ENCODE measurements at places on chromosomes 12 and 14. TPM values are rescaled to one million over a fixed set of nuclear protein-coding genes. Genes with fewer than 3 reads are reported as not detected.
A peak's percentile ranks its signal among the peaks of the same experiment; 100 is the strongest.

DNA sequence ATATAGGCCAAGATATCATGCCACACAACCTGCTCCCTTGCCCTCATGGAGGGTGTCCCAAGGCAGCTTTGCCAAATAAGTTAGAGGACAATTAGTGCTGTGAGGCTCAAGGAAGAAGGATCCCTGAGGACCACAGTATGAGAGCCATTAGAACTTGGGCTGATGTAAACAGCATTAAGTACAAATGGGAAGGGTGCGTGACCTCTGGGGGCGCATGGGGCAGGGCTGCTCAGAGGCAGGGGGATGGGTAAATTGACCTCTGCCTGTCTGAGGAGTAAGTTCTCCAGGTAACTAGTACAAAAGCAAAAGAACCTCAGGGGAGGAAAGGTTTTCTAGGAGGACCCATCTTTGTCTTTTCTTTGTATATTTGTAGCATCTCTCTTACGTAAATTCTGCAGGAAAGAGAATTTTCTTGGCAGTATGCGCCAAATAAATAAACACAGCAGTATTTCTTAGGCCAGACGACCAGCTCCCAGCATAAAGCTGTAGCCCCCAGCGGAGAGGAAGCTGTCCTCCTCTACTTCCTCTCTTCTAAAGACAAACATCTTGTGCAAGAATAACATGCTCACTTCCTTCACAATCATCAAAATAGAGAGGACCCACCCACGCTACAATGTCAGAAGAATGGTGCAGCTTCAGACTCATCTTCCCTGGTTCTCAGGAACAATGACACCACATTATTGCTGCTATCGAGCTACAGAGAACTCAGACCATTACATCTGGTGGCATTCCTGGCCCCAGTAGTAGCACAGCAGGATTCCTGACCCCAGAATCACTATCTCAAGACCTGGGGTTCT lies 16.4 kb upstream of the VWF start:
- no peaks in the 10 kb centered on the region for H3K27me3 ChIP-seq
- no peak for DNase-seq
- H3K36me3 ChIP-seq, result no peaks in the 10 kb centered on the region
- no peaks in the 10 kb centered on the region for H3K4me1 ChIP-seq

- H3K4me1 ChIP-seq, result no peaks in the 10 kb centered on the region
- H3K36me3 ChIP-seq, result no peaks in the 10 kb centered on the region
- no peak overlapping the region for H3K4me3 ChIP-seq
- H3K27me3 ChIP-seq, result no peaks in the 10 kb centered on the region
These were observed 72.5 kb upstream of the MYF6 start for GRCh38 chr12:80634903-80635302.

- peaks cover 3% of the 10 kb centered on the region for H3K4me1 ChIP-seq
- H3K27me3 ChIP-seq, result no peaks in the 10 kb centered on the region
- peaks cover 14% of the 10 kb centered on the region for H3K36me3 ChIP-seq
- no peak overlapping the region for H3K4me3 ChIP-seq
- no peak overlapping the region for H3K27ac ChIP-seq
These were observed 72.9 kb downstream of the TESC start for GRCh38 chr12:117026343-117026742.

DNA sequence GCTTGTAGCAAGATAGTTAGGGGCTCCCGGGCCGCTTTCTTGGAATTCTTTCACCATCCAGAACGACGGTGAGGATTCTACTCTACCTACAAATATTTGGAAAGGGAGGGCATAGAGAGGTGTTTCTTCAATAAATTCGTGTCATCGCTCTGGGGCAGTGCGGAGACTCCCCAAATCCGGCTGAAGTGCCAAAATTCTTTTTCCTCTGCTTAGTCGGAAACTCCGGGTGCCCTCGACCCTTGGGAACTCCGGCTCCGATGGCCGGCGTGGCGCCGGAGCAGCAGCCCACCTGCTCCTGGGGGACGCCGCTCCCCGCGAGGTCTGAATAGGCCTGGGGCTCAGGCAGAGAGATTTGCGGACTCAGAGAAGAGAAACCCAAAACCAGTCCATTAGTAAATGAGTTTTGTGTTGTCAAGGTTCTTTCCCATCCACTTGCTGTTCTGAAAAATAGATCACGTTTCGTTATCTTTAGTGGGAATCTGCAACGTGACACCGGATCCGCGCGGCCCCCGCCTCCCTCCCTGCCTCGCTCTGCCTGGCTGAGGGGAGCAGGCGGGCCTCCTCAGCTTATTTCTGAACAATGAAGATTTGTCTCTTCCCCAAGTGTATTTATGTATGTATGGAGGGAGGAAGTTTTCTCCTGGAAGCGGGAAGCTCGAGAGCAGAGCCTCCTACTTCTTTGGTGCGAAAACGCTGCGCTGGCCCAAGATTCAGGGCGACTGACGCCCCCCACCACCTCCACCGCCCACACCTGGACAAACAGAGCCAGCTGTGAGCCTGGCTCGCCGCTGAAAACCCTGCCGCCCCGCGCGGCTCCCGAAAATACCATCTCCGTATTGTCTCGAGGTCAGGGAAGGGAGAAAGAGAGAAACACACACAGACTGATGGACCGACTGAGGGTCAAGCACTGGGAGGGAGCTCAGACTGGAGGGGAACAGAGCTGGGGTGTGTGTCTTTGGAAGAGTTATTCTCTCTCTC lies 3.7 kb upstream of the SIX1 start:
- peaks cover 97% of the 10 kb centered on the region for H3K27me3 ChIP-seq
- peaks cover 51% of the 10 kb centered on the region for H3K4me1 ChIP-seq
- H3K27ac ChIP-seq, result no peak overlapping the region
- DNase-seq, result no peak
- peak overlapping the region; percentile 42 for H3K4me3 ChIP-seq
- H3K36me3 ChIP-seq, result no peaks in the 10 kb centered on the region

GRCh38 chr12:1588575-1588947 lies 5.8 kb downstream of the FBXL14 start:
- H3K27me3 ChIP-seq, result peaks cover 11% of the 10 kb centered on the region
- no peak for DNase-seq
- no peaks in the 10 kb centered on the region for H3K36me3 ChIP-seq
- peaks cover 53% of the 10 kb centered on the region for H3K4me1 ChIP-seq
- peak overlapping the region; percentile 61 for H3K27ac ChIP-seq
- no peak overlapping the region for H3K4me3 ChIP-seq

DNA sequence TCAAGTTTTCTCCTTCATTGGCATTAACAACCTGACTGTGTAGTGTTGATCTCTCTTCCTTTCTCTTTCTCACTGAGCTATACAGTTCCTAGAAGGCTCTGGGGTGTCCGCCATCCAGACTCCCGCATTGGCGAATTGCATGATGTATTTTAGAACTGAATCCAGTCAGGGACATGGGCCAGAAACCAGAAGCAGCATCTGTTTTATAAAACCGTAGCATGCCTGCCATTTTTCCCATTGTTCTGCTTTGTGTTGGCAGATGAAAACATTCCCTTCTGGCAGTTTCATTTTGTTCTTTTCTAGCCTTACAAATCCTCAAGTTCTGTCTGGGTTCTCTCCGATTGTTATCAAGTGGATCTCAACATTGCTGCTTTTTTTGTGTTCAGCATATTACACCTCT lies 268.3 kb upstream of the SEL1L start:
- H3K27me3 ChIP-seq, result no peaks in the 10 kb centered on the region
- H3K4me1 ChIP-seq, result peaks cover 26% of the 10 kb centered on the region
- no peaks in the 10 kb centered on the region for H3K36me3 ChIP-seq
- H3K4me3 ChIP-seq, result no peak overlapping the region
- DNase-seq, result no peak

- H3K27ac ChIP-seq, result no peak overlapping the region
- no peaks in the 10 kb centered on the region for H3K27me3 ChIP-seq
- H3K36me3 ChIP-seq, result no peaks in the 10 kb centered on the region
- no peak for DNase-seq
- peaks cover 36% of the 10 kb centered on the region for H3K4me1 ChIP-seq
These were observed 167.5 kb downstream of the BTG1 start for GRCh38 chr12:91978143-91978542.

GRCh38 chr14:35879654-35880249 lies 53.6 kb downstream of the BRMS1L start:
- no peak for DNase-seq
- H3K36me3 ChIP-seq, result peaks cover 3% of the 10 kb centered on the region
- H3K4me1 ChIP-seq, result peaks cover 9% of the 10 kb centered on the region
- H3K4me3 ChIP-seq, result no peak overlapping the region

- H3K4me3 ChIP-seq, result no peak overlapping the region
- no peak for DNase-seq
- peaks cover 5% of the 10 kb centered on the region for H3K36me3 ChIP-seq
- no peak overlapping the region for H3K27ac ChIP-seq
- H3K4me1 ChIP-seq, result no peaks in the 10 kb centered on the region
- H3K27me3 ChIP-seq, result no peaks in the 10 kb centered on the region
These were observed 65.2 kb upstream of the CNOT2 start for GRCh38 chr12:70178038-70178437.

DNA sequence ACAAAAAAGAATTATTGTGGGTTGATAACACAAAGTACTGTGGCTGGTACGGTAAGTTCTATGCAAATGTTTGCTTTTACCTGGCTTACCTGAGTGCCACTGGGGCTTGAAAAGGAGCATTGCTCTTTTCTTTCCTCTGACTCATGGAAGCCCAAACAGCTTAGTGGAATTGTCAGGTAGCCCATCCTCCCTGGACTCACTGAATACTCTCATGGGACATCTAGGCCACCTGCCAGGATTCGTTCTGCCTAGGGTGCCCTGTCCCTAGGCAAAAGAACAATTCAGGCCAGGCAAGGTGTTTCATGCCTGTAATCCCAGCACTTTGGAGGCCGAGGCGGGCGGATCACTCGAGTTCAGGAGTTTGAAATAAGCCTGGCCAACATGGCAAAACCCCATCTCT lies 22.5 kb upstream of the YAF2 start:
- no peaks in the 10 kb centered on the region for H3K36me3 ChIP-seq
- DNase-seq, result no peak
- H3K4me1 ChIP-seq, result peaks cover 15% of the 10 kb centered on the region

DNA sequence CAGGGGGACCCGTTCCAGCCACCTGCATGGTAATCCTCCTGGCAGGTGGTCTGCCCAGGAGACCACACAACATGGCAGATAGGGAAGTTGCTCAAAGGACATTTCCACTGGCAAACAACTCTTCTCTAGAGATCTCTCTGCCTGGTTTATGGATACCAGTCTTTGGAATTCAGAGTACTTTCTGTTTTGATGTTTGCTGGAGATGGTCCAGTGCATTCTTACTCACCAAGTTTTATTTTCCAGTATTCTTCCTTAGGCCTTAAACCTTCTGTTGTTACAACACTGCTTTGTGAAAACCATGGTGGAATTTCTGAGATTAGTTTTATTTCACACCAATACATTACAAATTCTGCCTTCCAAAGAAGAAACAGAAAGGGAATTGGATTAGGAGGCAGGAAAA lies 428.3 kb downstream of the FUT8 start:
- no peak overlapping the region for H3K4me3 ChIP-seq
- H3K4me1 ChIP-seq, result no peaks in the 10 kb centered on the region
- H3K27me3 ChIP-seq, result peaks cover 28% of the 10 kb centered on the region
- no peak overlapping the region for H3K27ac ChIP-seq
- H3K36me3 ChIP-seq, result no peaks in the 10 kb centered on the region
- no peak for DNase-seq

DNA sequence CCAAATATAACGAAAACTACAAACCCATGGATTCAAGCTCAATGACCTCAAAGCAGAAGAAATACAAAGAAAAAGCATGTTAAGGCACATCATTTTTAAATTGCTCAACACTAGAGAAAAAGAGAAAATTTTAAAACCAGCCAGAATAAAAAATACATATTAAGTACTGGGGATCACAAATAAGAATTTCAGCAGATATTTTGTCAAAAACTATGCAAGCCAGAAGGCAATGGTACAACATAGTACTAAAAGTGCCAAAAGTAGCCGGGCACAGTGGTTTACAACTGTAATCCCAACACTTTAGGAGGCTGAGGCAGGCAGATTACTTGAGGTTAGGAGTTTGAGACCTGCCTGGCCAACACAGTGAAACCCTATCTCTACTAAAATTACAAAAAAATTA lies 10.2 kb downstream of the SGPP1 start:
- DNase-seq, result no peak
- peaks cover 43% of the 10 kb centered on the region for H3K36me3 ChIP-seq
- no peaks in the 10 kb centered on the region for H3K4me1 ChIP-seq
- no peaks in the 10 kb centered on the region for H3K27me3 ChIP-seq
- peak overlapping the region; percentile 30 for H3K27ac ChIP-seq
- H3K4me3 ChIP-seq, result no peak overlapping the region

- peak overlapping the region; percentile 97 for H3K27ac ChIP-seq
- no peak for DNase-seq
- H3K36me3 ChIP-seq, result peaks cover 13% of the 10 kb centered on the region
These were observed 5.2 kb downstream of the IRF2BPL start for GRCh38 chr14:77023001-77023996.

- no peaks in the 10 kb centered on the region for H3K27me3 ChIP-seq
- no peaks in the 10 kb centered on the region for H3K4me1 ChIP-seq
- H3K36me3 ChIP-seq, result no peaks in the 10 kb centered on the region
- no peak for DNase-seq
- no peak overlapping the region for H3K27ac ChIP-seq
These were observed 123.9 kb downstream of the ADAMTS20 start for GRCh38 chr12:43428088-43428600.

DNA sequence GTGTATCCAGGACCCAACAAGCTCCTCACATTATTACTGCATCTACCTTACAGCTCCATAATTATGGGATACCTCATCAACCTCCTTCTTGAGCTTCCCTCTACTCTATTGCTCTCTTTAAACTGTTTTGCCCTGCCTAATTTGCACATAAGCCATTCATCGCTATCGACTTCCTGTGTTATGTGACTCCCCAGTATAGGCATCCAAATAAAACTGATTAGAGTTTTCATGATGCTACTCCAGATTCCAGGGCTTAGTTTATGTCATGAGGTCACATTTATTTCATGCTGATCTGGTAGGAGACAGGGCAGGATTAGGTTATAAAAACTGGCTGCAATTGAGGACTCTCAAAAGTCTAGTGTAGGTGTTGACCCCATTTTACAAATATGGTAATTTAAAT lies 569.9 kb upstream of the MGAT4C start:
- H3K27ac ChIP-seq, result no peak overlapping the region
- peaks cover 3% of the 10 kb centered on the region for H3K4me1 ChIP-seq
- DNase-seq, result no peak
- H3K27me3 ChIP-seq, result no peaks in the 10 kb centered on the region
- no peak overlapping the region for H3K4me3 ChIP-seq
- no peaks in the 10 kb centered on the region for H3K36me3 ChIP-seq

GRCh38 chr12:46486588-46486987 lies 114.0 kb upstream of the SLC38A2 start:
- H3K27me3 ChIP-seq, result no peaks in the 10 kb centered on the region
- H3K27ac ChIP-seq, result no peak overlapping the region
- no peak overlapping the region for H3K4me3 ChIP-seq
- H3K36me3 ChIP-seq, result no peaks in the 10 kb centered on the region

DNA sequence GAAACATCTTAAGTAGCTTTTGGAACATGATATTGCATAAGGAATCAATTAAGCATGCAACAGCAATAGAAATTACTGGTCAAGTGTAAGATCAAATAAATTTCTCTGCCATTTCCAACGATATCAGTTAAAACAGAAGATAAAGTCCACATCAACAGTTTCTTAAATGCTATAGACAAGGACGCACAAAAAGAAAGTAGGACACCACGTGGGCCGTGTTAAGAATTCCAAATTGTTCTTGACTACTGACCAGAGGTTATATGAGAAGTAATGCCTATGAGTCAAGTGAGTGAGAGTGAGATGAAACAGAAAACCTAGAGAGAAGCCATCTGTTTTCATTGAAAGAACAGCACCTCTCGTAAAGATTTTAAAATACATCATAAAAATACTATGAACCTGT lies 318.2 kb downstream of the TMEM117 start:
- H3K4me1 ChIP-seq, result peaks cover 15% of the 10 kb centered on the region
- no peak overlapping the region for H3K27ac ChIP-seq
- no peaks in the 10 kb centered on the region for H3K36me3 ChIP-seq
- DNase-seq, result no peak
- no peaks in the 10 kb centered on the region for H3K27me3 ChIP-seq

The KLRF2 gene
- not detected for total RNA-seq

The POTEG gene
- total RNA-seq, result not detected

The HOXC6 gene
- total RNA-seq, result 17.4 TPM

The KRT83 gene
- not detected for total RNA-seq

The KCNJ8 gene
- total RNA-seq, result 3.6 TPM

The TPPP2 gene
- 0.47 TPM for total RNA-seq

The KRT82 gene
- not detected for total RNA-seq

The DLK1 gene
- total RNA-seq, result 1,080 TPM

The TMED8 gene
- 14.4 TPM for total RNA-seq
